Nephron progenitor cell (in vitro differentiated cells): ENCODE measurements at places on chromosomes 6 and 20.

- H3K27ac ChIP-seq = no peak overlapping the region
- H3K27me3 ChIP-seq = no peaks in the 10 kb centered on the region
- no peaks in the 10 kb centered on the region for H3K36me3 ChIP-seq
- H3K4me1 ChIP-seq = no peaks in the 10 kb centered on the region
- no peak for DNase-seq
Observed at GRCh38 chr6:56793938-56794337, 151.2 kb upstream of the DST start.

DNA sequence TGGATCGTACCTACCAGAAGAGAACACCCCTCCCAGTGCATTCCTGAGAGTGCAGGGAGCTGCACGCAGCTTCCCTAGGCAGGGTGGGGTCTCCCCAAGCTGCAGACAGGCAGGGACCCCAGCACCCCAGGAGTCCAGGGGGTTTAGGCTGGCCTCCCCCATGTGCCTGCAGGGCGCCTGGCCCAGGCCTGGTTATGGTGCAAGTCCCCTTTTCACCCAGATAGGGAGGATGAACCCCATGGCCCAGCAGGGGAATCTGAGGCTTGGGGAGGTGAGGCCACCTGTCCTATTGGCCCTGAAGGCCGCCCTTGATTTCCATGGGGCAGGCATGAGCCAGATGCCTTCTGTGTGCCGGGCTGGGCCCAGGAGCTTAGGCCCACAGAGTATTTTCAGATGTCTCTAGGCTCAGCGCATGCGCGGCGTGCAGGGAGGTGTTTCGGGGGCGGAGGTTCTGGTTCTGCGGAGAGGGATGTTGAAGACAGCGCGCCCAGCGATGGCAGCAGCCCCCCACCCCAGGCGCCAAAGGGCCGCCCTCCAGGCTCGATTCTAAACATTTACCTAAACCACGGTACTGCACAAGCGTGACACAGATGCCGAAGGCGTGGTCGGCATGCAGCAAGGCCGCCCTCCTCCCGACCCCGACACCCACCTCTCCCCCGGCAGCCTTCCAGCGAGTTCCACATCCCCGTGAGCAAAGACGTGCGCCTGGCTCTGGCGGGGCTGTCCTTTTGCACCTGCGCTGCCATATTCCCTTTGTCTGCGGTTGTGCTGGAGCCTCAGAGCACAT, 29.4 kb downstream of the COL20A1 start:
- no peaks in the 10 kb centered on the region for H3K36me3 ChIP-seq
- H3K4me1 ChIP-seq = peaks cover 17% of the 10 kb centered on the region

- DNase-seq = no peak
- H3K27me3 ChIP-seq = peaks cover 6% of the 10 kb centered on the region
- H3K4me3 ChIP-seq = no peak overlapping the region
Observed at GRCh38 chr6:41715795-41716515, 19.5 kb downstream of the TFEB start.

DNA sequence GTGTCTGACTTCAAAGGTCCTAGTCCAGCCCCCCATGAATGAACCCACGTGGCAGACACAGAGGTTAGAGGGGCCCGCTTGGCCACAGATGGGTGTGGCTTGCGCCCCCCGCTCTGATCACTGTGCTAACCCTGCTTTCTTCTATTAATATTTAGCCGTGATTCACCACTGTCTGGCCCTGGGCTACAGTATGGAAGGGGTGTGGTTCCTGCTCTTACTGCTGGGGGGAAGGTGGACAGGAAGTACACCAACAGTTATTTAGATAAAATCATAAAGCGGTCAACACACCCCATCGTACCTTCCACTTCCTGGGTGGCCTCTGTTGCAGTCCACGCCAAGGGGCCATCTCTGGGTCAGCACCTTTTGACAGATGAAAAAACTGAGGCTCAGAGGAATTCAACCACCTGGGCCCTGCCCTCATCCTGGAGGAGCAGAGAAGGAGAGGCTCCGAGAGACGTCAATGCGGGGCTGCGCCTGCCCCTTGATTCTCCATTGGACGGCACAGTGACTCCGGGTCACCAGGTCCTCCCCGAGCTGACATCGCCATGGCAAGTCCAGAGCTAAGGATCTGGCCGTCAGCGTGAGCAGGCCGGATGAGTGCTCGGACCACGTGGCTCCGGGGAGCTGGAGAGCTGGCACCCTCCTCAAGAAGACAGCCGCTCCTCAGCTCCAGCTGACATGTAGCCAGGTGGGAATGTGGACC, 206.3 kb downstream of the PREX1 start:
- H3K4me3 ChIP-seq = no peak overlapping the region
- H3K4me1 ChIP-seq = peaks cover 21% of the 10 kb centered on the region
- no peak overlapping the region for H3K27ac ChIP-seq
- no peaks in the 10 kb centered on the region for H3K36me3 ChIP-seq
- H3K27me3 ChIP-seq = no peaks in the 10 kb centered on the region

DNA sequence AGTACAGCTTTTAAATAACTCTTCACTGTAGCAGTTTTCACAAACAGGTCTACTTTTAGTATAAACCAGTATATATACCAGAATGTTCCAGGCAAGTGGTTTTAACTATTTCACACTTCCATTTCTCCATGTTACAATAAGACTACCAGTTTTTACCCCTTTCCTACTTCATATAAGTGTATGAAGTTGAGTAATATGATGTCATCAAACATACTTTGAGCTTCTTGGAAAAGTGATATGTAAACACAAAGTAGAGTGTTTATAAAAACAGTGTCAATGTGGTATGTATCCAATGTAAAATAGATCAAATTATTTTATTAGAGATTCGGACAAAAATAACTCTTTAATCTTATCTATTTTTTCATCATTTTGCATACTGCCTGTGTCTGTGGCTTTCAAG, 2.5 kb upstream of the PAQR8 start:
- no peaks in the 10 kb centered on the region for H3K36me3 ChIP-seq
- no peak for DNase-seq
- peaks cover 40% of the 10 kb centered on the region for H3K4me1 ChIP-seq
- H3K27me3 ChIP-seq = peaks cover 21% of the 10 kb centered on the region
- H3K4me3 ChIP-seq = no peak overlapping the region
- H3K27ac ChIP-seq = no peak overlapping the region

GRCh38 chr6:52356017-52356416, 5.9 kb upstream of the PAQR8 start:
- DNase-seq = no peak
- no peak overlapping the region for H3K27ac ChIP-seq
- no peak overlapping the region for H3K4me3 ChIP-seq
- H3K36me3 ChIP-seq = no peaks in the 10 kb centered on the region

GRCh38 chr6:10521104-10521808, at the start of gene GCNT2:
TSS of gene GCNT2 (plus strand) at chr6:10521351. CDS start at chr6:10528912, 7,561 bp downstream.
- DNase-seq = peak; percentile 63
- no peaks in the 10 kb centered on the region for H3K27me3 ChIP-seq
- peak within 1 kb of the TSS; percentile 75 for H3K4me3 ChIP-seq

- no peak for DNase-seq
- no peak overlapping the region for H3K4me3 ChIP-seq
- H3K36me3 ChIP-seq = no peaks in the 10 kb centered on the region
- H3K27ac ChIP-seq = no peak overlapping the region
- H3K4me1 ChIP-seq = no peaks in the 10 kb centered on the region
- no peaks in the 10 kb centered on the region for H3K27me3 ChIP-seq
Observed at GRCh38 chr6:74607934-74608333, 597.9 kb downstream of the COL12A1 start.

- H3K36me3 ChIP-seq = peaks cover 4% of the 10 kb centered on the region
- no peak overlapping the region for H3K27ac ChIP-seq
- no peak for DNase-seq
- H3K4me1 ChIP-seq = peaks cover 58% of the 10 kb centered on the region
- no peak overlapping the region for H3K4me3 ChIP-seq
- H3K27me3 ChIP-seq = peaks cover 3% of the 10 kb centered on the region
Observed at GRCh38 chr20:6884114-6884513, 116.6 kb downstream of the BMP2 start.

DNA sequence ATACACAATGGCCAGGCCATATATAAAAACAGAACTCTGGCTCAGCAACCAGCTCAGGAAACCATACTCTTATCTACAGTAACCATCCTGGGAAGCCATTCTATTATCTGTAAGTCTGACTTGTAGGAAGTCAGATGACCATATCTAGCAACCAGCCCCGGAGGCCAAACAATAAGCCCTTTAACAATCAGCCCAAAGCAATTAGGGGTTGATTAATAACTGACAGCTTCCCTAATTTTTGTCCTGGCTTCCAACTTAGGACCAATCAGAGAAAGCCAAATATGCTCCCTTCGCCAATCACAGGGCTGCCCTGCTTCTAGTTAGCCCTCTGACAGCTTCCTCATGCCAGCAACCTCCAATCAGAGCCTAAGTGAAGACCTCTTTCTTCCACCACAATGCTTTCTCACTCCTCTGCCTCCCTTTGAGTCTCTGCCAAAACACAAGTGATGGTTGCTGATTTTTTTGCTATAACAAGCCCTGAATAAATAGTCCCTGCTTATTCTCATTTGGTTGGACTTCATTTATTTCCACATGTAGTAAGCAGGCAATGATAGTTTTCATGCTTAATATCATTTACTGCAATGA, 37.8 kb upstream of the STXBP5 start:
- H3K4me3 ChIP-seq = no peak overlapping the region
- H3K27ac ChIP-seq = no peak overlapping the region
- H3K27me3 ChIP-seq = peaks cover 9% of the 10 kb centered on the region
- no peaks in the 10 kb centered on the region for H3K36me3 ChIP-seq
- no peak for DNase-seq

GRCh38 chr6:151385177-151385576, 6.2 kb downstream of the ZBTB2 start:
- H3K27me3 ChIP-seq = no peaks in the 10 kb centered on the region
- DNase-seq = no peak
- H3K27ac ChIP-seq = no peak overlapping the region
- H3K4me1 ChIP-seq = peaks cover 20% of the 10 kb centered on the region
- no peak overlapping the region for H3K4me3 ChIP-seq
- peaks cover 14% of the 10 kb centered on the region for H3K36me3 ChIP-seq

DNA sequence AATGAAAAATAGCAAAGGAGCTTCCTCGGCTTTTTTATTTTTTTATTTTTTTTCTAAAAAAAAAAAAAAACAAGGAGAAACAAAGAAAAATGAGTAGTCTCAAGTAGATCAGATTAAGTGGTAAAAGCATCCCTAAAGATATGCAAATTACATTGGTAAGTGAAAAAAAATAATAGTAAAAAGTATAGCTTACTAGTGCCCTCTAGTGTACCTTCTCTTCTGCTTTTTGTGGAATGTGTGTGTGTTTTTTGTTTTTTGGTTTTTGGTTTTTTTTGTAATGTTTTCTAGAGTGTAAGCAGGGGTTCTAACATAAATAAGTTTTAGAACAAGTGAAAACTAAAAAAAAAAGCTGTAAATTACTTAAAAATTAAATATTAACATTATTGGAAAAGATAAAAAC, 1062.0 kb downstream of the HACE1 start:
- H3K36me3 ChIP-seq = no peaks in the 10 kb centered on the region
- H3K4me3 ChIP-seq = no peak overlapping the region
- no peak for DNase-seq
- H3K4me1 ChIP-seq = peaks cover 5% of the 10 kb centered on the region
- no peaks in the 10 kb centered on the region for H3K27me3 ChIP-seq
- H3K27ac ChIP-seq = no peak overlapping the region

- no peak overlapping the region for H3K27ac ChIP-seq
- no peaks in the 10 kb centered on the region for H3K27me3 ChIP-seq
- H3K36me3 ChIP-seq = peaks cover 2% of the 10 kb centered on the region
Observed at GRCh38 chr20:9977629-9978028, 57.2 kb upstream of the ANKEF1 start.

- no peak overlapping the region for H3K4me3 ChIP-seq
- peaks cover 86% of the 10 kb centered on the region for H3K4me1 ChIP-seq
Observed at GRCh38 chr6:137357263-137357947, 136.8 kb downstream of the OLIG3 start.

- DNase-seq = no peak
- no peak overlapping the region for H3K4me3 ChIP-seq
Observed at GRCh38 chr6:42424906-42425474, 26.7 kb downstream of the TRERF1 start.

GRCh38 chr6:15017803-15018202, 228.1 kb upstream of the JARID2 start:
- H3K27ac ChIP-seq = no peak overlapping the region
- no peak overlapping the region for H3K4me3 ChIP-seq
- no peaks in the 10 kb centered on the region for H3K36me3 ChIP-seq
- no peak for DNase-seq
- peaks cover 45% of the 10 kb centered on the region for H3K4me1 ChIP-seq
- no peaks in the 10 kb centered on the region for H3K27me3 ChIP-seq

DNA sequence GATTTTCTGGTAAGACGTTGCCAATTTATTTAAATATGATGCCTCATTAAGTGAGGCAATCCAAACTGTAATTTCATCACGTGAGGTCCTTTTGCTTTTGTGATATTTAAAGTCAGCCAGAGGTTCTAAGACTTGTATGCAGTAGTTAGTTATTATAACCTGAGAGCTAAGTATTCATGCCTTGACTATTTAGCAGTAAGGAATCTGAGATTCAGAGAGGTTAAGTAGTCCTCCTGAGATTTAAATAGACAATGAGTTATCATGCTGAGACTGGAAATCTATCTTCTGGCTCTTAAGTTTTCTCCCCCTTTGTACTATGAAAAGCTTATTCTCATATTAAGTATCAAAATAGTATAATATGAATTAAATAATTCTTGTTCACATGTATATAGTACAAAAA, 158.0 kb downstream of the UTRN start:
- H3K27me3 ChIP-seq = no peaks in the 10 kb centered on the region
- H3K4me3 ChIP-seq = no peak overlapping the region
- no peaks in the 10 kb centered on the region for H3K4me1 ChIP-seq
- H3K36me3 ChIP-seq = peaks cover 75% of the 10 kb centered on the region

DNA sequence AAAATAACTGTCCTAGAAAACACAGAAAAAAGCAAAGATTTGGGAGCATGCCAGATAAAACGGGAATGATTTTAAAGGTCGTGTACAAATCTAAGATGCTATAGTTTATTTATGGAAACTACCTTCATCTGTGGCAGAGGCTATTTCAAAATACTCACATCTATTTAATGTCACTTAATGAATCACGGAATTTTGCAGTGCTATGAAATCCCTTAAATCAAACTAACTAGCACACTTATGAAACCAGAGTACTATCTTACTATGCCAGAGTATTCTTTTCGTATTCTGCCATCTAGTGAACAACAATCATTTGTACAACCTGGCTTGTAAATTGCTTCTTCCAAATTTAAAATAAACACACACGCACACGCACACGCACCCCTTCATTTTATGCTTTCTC, 77.9 kb upstream of the BMP5 start:
- no peaks in the 10 kb centered on the region for H3K36me3 ChIP-seq
- no peak overlapping the region for H3K27ac ChIP-seq
- no peak overlapping the region for H3K4me3 ChIP-seq
- H3K4me1 ChIP-seq = no peaks in the 10 kb centered on the region

- no peak for DNase-seq
- no peak overlapping the region for H3K4me3 ChIP-seq
- H3K36me3 ChIP-seq = no peaks in the 10 kb centered on the region
- no peak overlapping the region for H3K27ac ChIP-seq
- peaks cover 23% of the 10 kb centered on the region for H3K27me3 ChIP-seq
Observed at GRCh38 chr20:61355585-61355984, 103.5 kb downstream of the CDH4 start.

DNA sequence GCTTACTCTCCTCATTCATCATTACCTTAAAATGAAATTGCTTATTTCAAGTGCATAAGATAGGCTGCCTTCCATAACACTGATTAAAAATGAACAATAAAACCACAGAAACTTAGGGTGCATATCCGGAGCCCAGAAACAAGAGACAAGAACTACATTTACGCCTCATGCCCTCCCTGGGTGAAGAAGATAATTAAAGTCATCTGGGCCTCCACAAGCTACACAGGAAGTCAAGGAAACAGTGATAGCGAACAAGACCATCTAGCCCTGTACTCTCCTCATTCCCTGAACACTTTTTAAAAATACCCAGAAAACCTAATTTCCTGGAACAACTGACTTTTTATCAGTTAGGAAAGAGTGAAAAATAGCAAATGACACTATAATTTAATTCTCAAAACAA, 6.3 kb downstream of the SOD2 start:
- no peak overlapping the region for H3K27ac ChIP-seq
- H3K36me3 ChIP-seq = peaks cover 64% of the 10 kb centered on the region
- no peak overlapping the region for H3K4me3 ChIP-seq
- H3K27me3 ChIP-seq = no peaks in the 10 kb centered on the region
- DNase-seq = no peak
